ENCODE measurements at places on chromosomes 7 and 10. TPM values are rescaled to one million over a fixed set of nuclear protein-coding genes. Genes with fewer than 3 reads are reported as not detected.

The SEC61A2 gene
- 38.4 TPM for total RNA-seq

GRCh38 chr7:50121286-50121685, 28.2 kb upstream of the ZPBP start:
- no peak for DNase-seq

- no peak for DNase-seq
Observed at GRCh38 chr7:20744954-20745446, 41.7 kb downstream of the SP8 start.

GRCh38 chr10:61837755-61838171, 63.7 kb upstream of the ARID5B start:
- no peak for DNase-seq

GRCh38 chr10:78510566-78511323, 477.1 kb downstream of the RPS24 start:
- DNase-seq: no peak

DNA sequence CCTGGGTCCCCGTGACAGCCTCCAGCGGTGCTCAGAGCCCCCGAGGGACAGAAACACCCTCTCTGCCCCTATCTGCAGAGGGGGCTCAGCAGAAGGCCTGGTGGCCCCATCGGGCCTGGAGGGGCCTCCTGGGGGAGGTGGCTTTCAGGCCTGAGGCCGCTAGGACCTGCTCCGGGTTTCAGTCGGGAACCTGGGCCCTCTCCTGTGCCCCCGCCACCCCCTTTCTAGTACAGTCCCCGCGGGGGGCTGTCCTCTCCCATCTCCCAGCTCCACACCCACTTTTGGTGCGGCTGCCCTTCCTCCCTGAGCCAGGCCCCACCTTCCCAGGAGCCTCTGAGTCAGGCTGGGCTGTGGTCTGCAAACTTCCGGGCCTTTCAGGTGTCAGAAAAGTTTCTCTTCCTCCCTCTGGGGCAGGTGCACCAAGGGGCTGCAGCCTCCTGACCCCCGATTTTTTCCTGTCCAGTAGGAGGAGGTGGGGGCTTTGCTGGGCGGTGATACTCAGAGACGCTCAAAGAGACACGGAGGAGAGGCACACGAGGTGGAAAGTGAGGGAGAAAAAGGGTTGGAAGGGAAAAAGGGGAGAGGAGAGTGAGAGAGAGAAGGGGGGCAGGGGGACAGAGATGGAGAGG, 692 bp downstream of the CARD11 start:
- no peak for DNase-seq

Measured in cerebellum (tissue), 4 donors.